GM12891 (cell line): ENCODE measurements at places on chromosomes 13 and 19.

DNA sequence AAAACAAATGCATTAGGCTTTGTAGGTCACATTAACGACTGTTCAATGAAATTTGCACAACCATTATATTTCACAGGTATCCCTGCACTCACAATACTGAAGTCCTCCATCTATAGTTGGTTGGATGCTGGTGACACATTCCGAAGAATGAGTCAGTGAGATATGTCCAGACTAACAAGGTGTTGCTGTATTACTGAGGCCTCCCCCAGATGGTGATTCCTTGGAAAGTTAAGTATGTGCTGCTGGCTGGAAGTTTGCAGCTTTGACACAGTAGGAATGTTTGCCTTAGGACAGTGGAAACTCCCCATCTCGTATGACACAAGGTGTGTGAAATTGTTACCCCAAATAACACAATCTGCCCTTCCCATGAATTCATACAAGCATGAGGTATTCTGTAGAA is 46.6 kb downstream of the FGF14 start:
- no peak for DNase-seq

DNA sequence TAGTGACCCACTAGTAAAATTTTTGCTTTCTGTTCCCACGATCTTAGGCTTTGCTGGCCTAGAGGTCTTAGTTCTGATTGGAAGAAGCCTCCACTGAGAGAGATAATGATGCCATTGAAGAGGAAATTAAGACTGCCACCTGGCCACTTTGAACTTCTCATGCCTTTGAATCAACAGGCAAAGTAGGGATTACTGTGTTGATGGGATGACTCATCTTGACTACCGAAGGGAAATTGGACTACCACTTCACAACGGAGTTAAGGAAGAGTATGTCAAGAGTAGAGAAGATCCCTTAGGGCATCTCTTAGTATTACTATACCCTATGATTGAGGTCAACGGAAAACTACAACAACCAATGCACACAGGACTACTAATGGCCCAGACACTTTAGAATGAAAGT is 12.7 kb upstream of the FREM2 start:
- no peak for DNase-seq

- no peak for DNase-seq
Observed at GRCh38 chr19:38319421-38320258, at the start of gene KCNK6. KCNK6 (plus strand) TSS chr19:38319845; CDS start chr19:38319951, 106 bp downstream.

DNA sequence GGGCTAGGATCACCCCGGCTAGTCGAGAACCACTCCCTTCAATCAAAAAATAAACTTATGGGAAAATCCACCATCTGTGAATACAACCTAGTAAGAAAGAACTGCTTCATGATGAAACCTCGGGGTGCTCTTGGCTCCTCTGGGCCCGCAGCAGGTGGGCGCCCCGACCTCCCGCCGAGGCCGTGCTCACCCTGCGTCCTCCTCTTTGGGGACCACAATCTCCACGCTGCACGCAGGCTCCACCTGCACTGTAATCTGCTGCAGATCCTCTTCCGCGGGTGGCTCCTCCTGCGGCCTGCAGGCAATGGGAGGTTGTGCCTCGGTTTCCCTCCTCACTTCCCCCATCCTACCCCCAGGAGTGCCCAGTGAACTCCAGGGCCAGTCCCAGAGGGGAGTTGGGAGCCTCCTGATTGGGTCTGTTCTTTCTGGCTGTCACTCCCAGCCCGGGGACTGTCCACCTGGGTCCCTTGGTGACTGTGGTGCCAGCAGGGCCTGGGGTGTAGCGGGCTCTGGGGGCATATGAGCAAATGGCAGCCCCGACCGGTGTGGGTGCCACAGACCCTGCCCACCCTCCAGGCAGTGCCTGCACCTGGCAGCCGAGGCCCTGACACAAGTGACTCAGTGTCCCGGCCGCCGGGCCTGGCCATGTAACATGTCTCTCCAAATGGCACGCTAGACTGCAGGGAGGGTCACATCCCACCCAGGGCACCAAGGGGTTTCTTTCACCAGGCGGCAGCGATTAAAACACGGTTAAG is 15.1 kb upstream of the CACTIN start:
- DNase-seq = no peak

DNA sequence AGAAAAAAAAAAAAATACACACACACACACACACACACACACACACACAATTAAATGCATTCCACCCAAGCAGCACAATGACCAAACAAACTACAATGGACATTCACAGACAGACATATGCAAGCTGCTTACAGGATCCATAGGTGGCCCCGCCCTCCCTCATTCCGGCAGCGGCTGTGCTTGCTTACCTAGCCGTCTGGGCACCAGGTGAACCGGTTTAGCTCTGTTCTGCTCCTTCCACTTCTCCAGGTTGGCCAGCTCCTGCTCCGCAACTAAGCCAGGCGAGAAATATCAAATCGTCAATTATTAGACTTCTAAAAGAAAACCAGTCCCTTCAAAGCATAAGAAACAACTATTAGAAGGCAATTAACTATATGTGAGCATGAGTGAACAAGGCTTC is 23.1 kb downstream of the EPSTI1 start:
- no peak for DNase-seq

DNA sequence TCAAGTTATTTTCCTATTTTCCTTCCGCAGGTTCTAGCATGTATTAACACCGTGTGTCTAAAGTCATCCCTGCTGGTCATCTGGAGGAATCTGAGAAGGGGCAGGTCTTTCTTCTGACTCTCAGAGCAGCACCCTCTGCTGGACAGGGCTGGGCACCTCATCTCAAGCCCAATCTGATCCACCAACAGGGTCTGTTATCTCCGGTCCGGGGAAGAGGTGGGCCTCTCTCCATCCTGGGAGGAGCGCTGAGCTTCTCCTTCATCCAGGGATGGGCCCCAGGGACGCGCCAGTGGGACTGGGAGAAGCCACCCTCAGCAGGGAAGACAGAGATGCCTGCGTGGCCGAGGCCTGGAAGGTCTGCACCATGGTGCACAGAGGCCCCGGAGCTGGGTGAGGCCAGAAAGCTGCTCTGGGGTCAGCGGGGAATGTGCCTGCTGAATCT is 26.0 kb upstream of the ZNF331 start:
- peak; percentile 28 for DNase-seq

GRCh38 chr13:79847882-79848592 is 367.1 kb downstream of the NDFIP2 start:
- DNase-seq = no peak

DNA sequence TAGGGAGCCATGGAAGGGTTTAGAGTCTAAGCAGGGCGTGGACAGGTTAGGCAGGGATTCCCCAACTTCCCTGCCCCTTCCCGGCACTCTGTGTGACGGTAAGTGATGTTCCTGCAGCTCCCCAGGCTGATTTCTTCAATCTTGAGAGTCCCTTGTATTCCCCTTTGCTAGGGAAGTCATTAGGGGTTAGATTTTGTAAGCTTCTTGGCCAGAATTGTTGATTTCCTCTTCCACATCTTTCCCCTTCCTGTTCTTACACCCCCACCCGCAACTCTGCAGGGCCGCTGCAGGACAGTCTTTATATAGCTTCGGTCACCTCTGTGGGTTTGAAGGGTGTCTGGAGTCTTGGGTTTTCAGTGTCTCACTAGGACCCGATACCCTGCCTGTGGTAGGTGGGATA is 10.6 kb upstream of the ADGRE1 start:
- no peak for DNase-seq

DNA sequence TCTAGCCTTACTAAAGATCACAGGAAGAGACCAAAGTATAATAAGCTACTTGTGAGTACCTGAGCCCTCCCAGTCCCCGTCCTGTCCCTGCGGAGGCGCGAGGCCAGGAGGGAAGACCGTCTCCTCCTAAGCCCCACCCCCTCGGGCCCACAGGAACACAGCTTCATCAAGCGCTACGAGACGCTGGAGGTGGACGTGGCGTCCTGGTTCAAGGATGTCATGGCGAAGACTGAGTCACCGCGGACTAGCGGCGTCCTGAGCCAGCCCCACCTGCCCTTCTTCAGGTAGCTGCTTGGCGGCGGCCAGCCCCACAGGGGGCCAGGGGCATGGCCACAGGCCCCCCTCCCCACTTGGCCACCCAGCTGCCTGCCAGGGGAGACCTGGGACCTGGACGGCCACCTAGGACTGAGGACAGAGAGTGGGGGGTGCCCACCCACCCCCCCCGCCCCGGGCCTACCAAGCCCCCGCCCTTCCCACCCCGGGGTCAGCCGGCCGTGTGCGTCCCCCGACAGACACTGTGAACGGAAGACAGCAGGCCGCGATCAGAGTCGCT is 2.4 kb upstream of the TGFBR3L start:
- DNase-seq = no peak

- no peak for DNase-seq
Observed at GRCh38 chr13:61410669-61411297, 4.9 kb downstream of the PCDH20 start.

- DNase-seq = no peak
Observed at GRCh38 chr19:5339198-5339949, 1.2 kb downstream of the PTPRS start.

DNA sequence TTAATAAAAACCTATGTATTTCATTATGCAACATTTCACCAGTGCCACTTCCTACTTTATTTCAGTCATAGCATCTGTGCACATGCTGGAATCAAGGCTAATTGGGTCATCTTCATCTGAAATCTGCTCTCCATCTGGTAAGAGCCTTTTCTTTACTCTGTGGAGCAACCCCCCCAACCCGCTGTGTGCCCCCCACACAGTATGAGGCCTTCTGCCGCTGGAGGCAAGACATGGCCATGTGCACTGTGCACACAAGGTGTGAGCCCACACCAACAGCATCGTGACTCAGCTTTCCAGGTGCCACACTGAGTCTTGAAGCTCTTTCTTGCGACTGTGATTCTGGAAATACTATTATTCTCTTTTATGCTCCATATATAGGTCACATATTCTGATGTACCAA is 471.0 kb downstream of the TBC1D4 start:
- DNase-seq = no peak

GRCh38 chr19:41587101-41587837 is 11.3 kb downstream of the CEACAM21 start:
- no peak for DNase-seq

- no peak for DNase-seq
Observed at GRCh38 chr13:44313674-44314073, 60.0 kb upstream of the SERP2 start.

DNA sequence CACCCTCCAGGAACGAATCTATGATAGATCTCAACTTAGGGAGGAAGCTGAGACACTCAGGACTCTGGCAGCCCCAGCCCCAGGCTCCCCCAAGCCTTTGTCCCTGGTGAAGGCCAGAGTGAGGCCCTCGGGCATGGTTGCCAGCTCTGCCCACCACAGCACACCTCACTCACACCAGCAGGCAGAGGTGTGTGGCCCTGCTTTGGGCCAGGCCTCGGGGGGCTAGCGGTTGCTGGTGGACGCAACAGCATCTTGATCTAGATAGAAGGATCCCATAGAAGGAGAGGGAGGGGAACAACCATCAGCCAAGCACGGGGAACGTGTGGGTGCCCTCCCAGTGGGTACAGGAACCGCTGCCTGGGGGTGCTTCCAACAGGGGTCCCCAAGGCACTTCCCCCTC is 36.7 kb downstream of the DNMT1 start:
- no peak for DNase-seq

DNA sequence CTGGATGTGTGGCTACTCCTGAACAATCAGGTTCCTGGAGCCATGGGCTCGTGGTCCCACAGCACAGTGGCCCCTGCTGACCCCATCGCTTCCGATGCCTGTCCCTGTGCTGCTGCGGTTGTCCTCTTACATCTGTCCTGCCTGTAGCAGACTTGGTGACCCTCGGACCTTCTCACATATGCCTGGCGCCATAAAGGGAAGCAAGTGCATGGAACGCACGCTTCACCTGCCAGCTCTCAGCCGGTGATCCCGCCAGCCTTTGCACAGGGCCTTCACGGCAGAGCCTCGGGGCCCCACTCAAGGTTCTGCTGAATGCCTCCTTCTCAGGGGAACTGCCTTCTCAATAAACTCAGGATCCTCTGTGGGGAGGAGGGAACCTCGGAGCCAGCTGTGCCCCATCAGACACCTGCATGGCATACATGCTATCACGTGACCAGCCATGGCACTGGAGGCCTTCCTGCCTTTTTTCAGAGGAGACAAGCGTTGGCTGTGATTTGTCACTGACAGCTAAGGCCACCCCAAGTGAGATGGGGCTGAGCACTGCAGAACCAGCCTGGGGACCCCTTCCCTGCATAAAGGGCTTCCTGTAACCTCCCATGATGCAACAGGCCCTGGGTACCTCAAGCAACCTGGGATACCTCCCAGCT is 24.3 kb downstream of the PEPD start:
- no peak for DNase-seq

GRCh38 chr13:33183431-33184111 is 102.0 kb downstream of the STARD13 start:
- no peak for DNase-seq

DNA sequence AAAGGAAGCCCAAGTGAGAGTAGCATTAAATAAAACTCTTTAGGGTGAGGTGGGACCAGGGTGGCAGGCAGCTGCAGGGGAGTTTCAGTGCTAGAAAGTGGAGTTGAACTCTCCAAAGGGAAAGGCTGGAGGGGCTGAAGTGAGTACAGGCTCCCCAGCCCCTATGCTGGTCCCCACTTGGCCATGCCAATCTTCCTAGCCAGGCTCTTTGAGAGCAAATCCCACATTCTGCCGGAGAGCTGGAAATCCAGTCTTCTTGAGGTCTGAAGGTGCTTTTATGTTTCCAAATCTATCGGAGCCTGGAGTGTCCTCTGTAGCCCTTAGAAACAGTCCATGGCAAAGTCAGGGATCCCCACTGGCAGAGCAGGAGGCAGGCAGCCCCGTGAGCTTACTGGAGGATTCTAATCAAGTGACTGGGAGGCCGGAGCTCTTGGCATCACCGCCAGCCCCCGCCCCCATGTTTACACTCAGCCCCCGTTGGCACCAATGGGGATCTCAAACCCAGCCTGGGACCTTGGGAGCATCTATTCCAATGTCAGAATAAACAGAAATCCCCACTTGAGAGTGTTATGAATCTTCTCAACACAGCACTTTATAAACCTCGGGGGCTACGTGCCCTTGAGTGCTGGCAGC is 18.3 kb downstream of the ZNF536 start:
- no peak for DNase-seq

DNA sequence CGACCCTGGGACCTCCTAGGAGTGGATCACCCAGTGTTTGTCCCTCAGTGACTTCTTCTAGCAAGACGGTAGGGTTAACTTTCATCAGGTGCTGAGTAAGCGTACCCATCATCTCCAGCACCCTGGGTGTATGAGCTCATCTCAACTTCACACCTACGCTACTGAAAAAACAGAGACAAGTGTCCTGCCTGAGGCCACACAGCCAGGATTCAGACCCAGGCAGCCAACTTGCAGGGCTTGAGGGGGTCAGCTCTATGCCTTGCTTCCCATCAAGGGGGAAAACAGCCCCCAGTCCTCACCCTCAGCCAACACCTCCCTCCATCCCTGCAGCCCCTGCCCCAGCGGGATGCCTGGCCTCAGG is 4.6 kb downstream of the TLE2 start:
- no peak for DNase-seq

GRCh38 chr13:98307463-98308085 is 130.5 kb upstream of the RNF113B start:
- DNase-seq = no peak

- DNase-seq = no peak
Observed at GRCh38 chr19:39444598-39445195, 685 bp upstream of the SUPT5H start.

- no peak for DNase-seq
Observed at GRCh38 chr13:19672990-19673389, 39.5 kb downstream of the MPHOSPH8 start.

DNA sequence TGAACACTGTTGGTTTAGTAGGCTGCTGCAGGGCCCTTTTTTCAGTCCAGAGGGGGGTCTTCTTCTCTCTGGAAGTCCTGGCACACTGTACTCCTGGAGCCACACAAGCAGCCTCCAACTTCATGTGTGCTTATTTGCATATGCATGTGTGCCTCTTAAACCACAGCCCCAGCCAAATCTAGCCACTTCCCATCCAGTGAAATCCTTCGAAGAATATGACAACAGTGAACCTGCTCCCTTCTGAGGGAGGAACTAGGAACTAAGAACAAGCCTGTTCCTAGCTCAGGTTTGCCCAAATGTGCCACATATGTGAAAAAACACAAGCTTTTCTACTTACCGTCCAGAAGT is 348.5 kb downstream of the FOXO1 start:
- DNase-seq = no peak
